Stimulated activated CD8-positive, alpha-beta memory T cell treated with anti-CD3 and anti-CD28 coated beads, Interleukin-4, amount 100 ng/mL, for 4 hours (primary cell): ENCODE measurements at places on chromosomes 5 and 9.

GRCh38 chr9:5421163-5421562 lies 16.6 kb downstream of the PLGRKT start:
- DNase-seq: no peak

DNA sequence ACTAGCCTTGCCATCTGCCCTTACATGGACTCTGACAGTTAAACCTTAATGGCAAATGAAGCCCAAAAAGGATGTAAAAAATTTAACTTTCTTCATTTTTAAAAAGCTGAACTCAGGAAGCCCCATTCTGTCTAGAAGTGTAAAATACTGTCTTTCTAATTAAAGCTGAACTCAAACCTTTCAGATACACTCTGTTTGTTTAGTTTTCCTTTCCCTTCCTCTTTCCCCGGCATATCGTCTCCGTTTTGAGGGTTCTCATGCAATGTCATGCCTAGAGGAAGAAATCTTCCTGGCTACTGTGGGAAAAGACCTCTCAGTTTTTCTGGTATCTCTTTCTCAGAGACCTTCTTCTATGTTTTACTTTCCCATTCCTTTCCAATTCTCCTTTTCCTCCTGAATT lies 841.5 kb downstream of the DTWD2 start:
- no peak for DNase-seq

- DNase-seq: no peak
These were observed 8.4 kb upstream of the JMY start for GRCh38 chr5:79227484-79228025.

- DNase-seq: no peak
These were observed 495.0 kb downstream of the DMAC1 start for GRCh38 chr9:7304627-7304995.

DNA sequence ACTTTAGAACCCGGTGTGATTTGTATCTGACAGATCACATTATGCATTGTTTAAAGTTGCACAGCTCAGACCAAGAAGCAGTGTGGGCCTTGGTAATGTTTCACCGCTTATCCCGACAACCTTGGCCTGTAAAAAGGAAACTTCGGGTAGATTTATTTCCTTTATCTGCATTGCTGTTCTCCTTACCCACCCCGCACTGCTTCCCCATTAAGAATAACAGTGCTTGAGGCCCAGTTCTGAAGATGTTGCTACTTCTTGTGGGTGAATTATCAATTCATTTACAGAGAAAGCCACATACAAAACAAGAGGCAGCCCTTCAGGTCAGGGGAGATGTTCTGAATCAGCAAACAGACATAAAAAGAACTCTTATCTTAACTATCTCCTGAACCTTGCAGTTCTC lies 8.4 kb downstream of the SMARCA2 start:
- DNase-seq: no peak

DNA sequence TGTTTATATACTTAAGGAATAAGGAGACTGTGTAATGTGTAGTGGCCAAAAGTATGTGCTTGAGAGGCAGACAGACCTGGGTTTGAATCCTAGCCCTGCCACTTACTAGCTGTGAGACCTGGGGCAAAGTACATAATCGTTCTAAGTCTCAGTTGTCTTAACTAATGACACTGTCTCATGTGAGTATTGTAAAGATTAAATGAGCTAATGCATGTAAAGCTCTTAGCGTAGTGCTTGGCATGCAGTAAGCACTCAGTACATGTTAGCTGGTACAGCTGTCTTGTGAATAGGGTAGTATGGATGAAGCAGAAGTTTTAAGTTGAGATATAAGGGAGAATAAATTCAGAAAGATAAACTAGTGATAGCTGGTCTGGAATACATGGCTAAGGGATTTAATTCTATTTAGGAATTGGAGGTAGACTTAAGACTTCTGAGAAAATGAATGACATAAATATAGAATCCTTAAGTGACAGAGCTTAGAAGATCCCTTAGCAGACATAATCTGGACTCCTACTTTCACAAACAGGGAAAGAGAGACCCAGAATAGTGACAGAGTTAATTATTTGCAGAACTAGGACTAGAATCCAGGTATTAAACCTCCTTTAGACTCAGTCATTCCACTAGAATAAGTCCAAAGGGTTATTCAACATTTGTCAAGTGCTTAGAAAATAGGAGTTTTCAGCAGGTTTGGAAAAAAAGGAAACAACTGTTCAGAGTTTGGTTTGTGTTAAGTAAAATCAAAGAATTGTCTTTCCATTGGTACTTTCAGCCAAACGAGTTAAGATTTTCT lies 13.1 kb downstream of the GPR21 start:
- DNase-seq: no peak

DNA sequence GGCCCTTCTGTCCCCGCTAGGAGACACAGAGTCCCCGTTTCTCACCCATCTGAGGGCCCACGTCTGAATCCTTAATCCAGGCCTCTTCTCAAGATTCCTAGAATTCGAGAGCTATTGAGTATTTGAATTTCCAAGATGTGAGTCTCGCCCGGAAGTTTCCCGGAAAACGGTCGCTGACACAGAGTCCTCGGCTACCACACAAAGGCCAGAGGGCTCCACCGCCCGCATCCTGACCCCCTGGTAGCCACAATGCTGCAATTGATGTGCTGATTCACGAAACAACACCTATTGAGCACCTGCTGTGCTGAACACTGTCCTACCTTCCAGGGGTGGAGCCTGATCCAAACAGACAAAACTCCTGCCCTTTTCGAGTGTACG lies 670 bp upstream of the FBP1 start:
- DNase-seq: no peak

DNA sequence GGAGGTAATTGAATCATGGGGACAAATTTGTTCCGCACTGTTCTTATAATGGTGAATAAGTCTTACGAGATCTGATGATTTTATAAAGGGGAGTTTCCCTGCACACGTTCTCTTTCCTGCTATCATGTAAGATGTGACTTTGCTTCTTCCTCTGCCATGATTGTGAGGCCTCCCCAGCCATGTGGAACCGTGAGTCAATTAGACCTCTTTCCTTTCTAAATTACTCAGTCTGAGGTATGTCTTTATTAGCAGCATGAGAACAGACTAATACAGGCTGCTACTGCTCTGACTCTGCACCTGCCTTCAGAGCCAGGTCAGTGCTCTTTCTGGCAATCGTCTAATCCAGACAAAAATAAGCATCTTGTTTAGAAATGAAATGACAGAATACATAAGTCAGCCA lies 479.2 kb upstream of the TUSC1 start:
- DNase-seq: no peak

- DNase-seq: no peak
These were observed 79.7 kb upstream of the SPDL1 start for GRCh38 chr5:169503886-169504285.

DNA sequence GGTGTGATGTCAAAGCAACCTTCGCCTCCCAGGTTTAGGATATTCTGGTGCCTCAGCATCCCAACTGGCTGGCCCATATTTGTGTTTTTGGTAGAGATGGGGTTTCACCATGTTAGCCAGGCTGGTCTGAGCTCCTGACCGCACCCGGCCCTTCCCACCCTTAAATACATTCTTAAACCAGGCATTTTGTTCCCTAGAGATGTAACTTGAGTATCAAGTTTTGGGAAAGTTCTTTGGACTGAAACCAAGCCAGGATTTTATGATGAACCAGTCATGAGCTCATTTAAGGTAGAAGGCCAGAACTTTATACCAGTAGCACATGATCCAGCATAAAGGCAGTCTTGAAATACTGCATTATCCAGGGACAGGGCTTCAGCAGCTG lies 3.5 kb downstream of the RPL7A start:
- DNase-seq: no peak

GRCh38 chr5:91166059-91166807 lies 216.9 kb downstream of the ARRDC3 start:
- DNase-seq: no peak

DNA sequence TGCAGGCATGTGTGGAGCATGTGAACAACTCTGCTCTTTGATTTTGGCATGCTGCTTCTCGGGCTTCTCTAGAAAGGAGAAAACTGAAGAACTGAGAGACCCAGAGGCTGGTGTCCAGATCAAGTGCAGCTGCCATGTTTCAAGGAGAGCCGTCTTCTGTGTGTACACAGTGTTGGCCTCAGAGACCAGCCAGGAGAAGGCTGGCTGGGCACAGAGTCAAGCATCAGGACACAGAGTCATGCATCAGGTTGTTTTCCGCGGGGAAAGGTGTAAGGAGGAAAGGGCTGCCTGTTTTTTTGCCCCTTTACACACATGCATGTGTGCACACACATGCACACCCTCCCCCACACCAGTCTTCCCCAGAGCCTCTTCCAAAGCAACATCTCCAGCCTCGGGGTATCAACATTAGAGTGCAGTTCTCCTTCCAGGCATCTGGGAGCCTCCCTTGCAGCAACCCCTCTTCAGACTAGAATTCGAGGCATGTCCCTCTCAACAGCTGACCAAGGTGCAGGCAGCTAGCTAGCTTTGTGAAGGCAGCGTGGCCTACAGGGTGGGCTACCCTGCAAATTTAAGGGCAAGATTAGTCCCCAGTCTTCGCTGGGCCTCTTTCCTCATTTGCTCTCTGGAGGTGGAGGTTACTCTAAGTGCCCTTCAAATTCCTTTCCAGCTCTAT lies 180.9 kb downstream of the AOPEP start:
- DNase-seq: no peak

GRCh38 chr5:73619606-73620333 lies 6.2 kb upstream of the ARHGEF28 start:
- no peak for DNase-seq

- peak; percentile 6 for DNase-seq
These were observed 800 bp upstream of the AP3B1 start for GRCh38 chr5:78295035-78295961.

DNA sequence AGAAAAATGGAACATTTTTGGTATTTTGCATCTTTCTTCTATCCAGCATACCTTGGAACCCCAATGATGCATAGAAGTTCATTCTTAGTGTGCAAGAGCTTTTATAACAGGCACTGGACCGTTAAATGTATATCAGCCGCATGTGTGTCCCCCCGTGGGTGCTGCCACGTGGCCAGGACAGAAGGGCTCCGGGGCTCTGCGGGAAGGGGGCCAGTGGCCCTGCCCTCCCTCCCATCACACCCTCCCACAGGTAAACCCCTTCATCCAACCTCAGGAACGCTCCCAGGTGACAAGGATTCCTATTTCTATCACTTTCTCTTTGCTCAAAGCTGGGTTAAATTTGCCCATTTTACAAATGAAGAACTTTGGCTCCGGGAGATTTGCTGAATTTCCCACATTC lies 393.4 kb upstream of the IRX4 start:
- DNase-seq: no peak

DNA sequence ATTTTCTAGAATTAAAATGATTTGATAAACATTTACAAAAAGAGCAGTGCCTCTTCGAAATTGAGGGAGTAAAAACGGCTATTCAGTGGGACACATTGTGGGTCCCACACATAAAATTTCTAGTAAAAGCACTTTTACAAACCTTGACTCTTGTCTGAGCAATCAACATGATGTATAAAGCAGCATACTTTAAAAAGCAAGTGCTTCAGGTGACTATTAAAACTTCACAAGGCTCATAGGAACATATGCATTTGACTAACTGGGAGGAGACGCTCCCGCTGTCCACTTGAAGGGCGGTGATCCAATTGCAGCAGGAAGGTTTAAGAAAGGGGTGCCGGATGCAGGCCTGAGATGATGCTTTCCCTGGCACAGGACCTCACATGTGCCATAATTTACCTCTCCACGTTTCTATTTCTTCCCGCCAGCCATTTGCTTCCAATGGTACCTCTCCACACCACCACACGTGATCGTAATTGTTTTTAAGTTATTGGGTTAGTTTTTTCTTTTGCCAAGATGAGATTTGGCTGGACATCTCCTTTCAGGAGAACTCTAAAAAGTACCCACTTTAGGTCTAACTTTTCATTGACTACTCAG lies 1.8 kb downstream of the MCTP1 start:
- DNase-seq: no peak

DNA sequence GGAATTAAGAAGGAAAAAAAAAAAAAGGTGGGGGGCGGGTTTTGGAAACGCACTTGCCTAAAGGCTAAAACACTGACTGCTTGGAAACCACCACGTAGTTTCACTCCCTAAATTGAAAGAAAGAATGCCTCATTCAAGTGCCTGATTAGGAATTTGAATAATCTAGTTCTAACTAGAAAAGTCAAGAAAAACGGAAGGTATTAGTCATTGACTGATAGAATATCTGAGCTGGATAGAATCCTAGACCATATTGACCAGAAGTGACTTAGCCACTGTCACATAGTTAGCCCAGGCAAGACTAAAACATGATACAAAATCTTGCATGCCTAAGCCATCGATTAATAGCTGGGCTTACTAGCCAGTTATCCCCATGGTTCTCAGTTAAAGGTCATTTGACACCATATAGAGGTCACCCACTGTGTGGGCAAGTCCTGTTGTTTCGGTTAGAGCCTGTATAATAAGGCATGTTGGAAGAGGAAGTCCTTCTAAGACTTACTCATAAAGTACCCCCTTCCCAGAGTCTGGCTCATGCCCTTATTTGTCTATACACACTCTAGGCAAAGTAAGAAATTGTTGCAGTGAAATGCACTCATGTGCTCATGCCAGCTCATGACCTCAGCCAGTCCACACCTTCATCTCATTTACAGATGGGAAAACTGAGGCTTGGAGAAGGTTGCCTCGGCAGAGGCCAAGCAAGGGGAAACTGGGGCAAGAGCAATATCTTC lies 40.2 kb downstream of the SH3RF2 start:
- no peak for DNase-seq

DNA sequence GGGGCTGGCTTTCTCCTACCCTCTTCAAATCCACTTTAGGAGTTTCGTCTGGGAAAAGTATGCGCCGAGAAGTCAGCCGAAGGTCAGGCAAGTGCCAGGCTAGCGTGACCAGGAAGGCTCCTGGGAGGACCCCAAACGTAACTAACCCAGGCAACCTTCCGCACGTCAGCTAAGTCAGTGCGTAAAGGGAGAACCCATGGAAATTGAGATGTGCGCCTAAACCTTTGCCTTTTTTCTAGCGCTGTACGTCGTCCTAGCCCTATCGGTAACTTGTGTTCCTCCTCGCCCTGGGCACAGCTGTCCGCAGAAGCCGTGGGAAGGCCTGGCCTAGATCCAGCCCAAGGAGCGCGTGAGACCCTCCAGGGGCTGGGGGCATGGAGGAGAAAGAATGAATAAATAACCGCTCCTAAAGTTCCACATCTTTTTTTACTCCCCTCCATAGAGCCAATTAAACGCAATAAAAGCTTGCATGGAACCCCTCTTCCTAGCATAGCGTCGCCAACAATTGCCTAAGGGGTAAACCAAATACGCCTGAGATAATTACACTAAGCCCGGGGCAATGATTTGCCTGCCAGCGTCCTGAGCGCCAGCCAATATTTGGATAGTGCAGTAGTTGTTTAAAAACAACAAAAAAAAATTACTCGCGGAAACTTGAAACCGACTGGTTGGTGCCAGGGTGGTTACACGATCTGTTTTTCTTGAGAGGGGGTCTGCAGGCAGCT lies 4.0 kb upstream of the FOXB2 start:
- no peak for DNase-seq
